ENCODE measurements at places on chromosomes 3 and 15.

- no peak for DNase-seq
Observed at GRCh38 chr3:100927775-100928174, 65.4 kb downstream of the ABI3BP start.

- no peak for DNase-seq
Observed at GRCh38 chr3:105686278-105686897, 182.4 kb downstream of the CBLB start.

DNA sequence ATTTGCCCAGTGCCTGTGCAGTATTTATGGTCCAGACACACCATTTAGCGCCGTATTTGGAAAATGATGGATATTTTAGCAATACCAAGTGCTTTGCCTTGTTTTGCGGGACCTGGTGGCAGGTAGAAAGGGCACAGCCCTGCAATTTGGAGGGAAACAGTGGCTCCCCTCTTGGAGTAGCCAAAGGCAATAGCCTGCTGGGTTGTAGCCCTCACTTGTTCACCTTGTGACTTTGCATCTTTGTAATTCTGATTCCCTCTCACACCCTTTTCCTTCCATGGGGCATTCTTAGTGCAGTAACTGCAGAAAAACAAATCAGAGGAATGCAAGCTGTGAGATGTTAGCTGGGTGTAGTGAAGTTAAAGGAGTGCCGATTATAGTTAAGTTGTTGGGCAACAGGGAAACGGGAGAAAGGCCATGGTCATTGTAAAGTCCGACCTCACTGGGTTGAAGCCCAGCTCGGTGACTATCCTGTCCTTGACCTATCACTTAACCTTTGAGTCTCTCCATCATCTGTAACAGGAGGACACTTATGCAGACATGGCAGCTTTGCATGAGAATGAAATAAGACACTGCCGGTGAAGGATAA, 131.0 kb upstream of the KLHL25 start:
- DNase-seq: no peak

GRCh38 chr15:50107591-50108408, 11.2 kb downstream of the ATP8B4 start:
- DNase-seq: no peak

All from activated T-cell treated with anti-CD3 and anti-CD28 coated beads, Interleukin-2, amount 50 U/mL, for 4 hours (primary cell).